CD4-positive, alpha-beta T cell treated with Interleukin-21 for 1 hour (primary cell): ENCODE measurements at places on chromosomes 4 and X.

DNA sequence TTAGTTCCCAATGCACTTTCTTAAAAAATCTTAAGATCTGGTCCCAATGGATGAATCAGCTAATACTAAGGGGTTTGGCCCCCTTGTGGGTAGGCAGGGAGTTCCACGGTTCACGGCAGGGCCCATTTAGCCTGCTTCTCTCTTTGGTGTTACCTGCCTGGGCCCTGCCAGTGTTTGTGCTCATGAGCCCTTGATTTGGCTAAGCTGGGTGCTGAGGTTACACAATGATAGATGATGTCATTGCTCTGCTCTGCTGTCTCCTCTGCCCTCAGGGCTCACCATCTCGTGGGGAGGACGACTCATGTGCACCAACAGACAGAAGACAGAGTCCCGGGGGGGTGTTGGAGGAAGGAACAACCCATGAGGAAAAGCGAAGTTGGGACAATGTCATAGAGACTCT, 24.4 kb downstream of the RTL5 start:
- peak; percentile 41 for DNase-seq

GRCh38 chr4:151236036-151236435, 40.9 kb upstream of the PRSS48 start:
- DNase-seq = no peak

DNA sequence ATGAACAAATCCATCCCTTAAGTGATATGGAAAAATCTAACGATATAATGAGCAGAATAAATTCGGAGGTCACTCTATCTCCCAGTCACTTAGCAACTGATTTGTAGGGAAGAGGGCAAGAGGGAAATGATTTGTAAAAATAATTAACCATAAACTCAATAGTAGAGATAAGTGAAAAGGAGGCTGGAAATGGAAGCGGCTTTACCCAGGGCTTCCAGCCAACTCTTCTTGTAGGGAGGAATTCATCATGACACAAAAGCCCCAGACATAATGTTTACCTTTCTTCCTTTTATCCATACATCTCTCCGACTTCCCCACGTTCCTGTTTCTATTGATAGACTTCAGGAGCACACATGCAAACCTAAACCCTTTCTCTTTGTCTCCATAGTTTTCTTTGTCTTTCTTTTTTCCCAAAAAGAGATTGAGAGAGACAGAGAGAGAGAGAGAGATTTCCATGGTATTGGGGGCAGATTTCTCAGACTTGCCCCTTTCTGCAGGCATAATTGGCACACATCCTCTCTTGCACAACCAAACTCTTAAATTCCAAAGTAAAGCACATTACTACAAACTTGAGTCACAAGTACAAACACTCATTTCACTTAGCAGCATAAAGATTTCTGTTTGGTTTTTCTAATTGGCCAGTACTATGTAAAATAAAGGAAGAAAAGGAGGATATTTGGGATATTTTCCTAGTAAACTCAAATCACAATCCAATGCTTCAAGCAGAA, 140.9 kb downstream of the MAPK10 start:
- DNase-seq = no peak

DNA sequence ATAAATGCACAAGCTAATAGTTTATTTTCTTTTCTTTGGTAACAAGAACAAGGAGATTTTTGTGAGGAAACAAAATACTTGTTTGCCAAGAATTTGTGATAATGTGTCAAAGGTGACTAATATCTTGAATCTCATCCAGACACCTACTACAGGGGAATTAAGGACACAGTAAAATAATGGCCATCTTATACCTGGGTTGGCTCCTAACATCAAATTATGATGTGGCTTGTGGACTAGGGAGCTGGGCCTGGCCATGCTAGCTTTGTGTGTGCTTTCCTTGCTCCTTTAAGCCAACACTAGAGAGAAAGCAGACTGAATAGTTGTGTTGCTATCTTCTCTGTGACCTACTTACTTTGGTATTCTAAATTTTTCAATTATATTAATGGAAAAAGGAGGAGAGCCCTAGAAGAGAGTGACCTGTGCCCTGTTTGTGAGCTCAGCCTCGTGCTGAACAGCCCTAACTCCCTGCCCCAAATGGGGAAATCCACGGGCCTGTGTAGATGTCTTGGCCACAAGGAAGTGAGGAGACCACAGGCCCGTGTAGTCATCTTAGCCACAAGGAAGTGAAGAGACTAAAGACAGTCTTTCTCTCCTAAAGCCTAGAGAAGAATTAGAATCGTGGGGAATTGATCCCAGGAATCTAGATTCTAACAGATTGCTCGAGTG, 23.3 kb downstream of the ARHGAP24 start:
- peak; percentile 2 for DNase-seq

DNA sequence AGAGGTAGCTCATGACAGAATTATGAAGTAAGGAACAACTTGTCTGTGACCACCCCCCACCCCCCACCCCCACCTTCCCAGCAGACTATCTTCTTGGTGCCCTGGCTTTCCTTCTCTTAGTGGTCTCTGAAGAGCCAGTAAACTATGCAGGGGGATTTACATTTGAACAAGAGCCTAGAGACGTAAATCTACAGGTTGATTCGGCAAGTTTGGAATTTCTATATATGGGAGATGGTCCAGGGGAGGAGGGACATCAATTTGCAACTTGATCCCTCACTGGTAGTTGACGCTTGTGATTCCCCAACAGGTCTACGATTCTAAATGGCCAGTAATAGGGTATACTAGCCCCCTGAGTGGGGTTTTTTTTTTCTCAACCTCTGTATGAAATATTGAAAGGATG, 36.7 kb downstream of the IL13RA1 start:
- no peak for DNase-seq

GRCh38 chr4:138871555-138871875, 144.1 kb upstream of the NOCT start:
- no peak for DNase-seq

- no peak for DNase-seq
Observed at GRCh38 chr4:115865736-115866135, 752.3 kb upstream of the NDST4 start.

- no peak for DNase-seq
Observed at GRCh38 chrX:56800307-56800706, 71.3 kb downstream of the NBDY start.

DNA sequence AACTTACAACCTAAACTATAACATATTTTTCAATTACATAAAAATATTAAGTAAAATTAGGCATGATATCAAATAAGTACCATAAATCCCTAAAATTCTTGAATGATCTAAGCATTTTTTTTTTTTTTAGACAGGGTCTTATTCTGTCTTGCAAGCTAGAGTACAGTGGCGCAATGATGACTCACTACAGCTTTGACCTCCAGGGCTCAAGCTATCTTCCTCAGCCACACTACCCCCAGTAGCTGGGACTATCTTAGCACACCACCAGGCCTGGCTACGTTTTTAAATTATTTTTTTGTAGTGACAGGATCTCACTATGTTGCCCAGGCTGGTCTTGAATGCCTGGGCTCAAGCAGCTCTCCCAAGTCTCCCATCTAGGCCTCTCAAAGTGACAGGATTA, 1042.3 kb downstream of the FSTL5 start:
- DNase-seq = no peak

DNA sequence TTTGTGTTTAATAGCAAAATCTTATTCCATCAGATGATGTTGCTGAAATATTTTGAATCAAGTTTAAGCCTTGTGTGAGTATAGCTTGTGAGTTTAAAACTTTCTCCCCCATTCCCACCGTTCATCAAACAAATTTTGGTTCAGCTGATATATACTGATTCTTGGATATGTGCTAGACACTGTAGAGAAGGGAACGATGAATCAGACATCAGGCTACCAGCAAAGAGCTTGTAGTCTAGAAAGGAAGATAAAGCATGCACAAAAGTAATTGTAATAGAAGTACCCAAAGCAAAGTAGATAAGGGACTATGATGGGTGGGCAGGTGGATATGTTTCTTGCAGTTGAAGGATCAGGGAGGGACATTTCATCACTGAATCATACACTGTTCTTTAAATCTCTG, 131.9 kb downstream of the AKAP4 start:
- no peak for DNase-seq

DNA sequence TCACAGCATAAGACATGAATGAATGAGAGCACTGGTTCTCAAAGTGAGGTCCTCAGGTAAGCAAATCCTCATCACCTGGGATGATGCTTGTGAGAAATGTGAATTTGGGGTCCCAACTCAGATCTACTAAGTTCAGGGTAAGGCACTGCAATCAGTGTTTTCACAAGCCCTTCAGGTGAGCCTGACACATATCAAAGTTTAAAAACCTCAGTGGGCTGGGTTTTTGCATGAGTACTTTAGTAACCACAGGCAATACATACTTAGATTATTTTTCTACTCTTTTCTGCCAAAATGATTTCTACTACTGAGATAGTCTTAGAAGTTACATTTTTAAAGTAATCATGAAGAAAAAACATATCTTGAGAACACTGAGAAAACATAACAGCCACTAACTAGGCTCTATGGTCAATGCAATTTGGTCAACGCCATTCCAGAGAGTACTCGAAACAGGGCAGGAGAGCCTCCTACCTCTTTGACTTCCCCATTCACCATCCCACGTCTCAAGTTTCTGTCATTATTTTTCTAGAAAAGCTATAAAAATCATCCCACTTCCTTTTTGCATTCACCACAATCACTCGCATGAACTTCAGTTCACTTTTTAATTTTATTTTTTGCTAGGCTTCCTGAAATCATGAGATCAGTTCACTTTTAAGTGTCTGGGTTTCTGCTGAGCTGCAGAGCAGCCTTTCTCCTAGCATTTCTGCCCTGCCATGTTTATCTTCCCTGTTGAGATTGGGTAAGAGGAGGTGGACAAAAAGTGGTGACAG, 73.8 kb downstream of the MFAP3L start:
- no peak for DNase-seq

- peak; percentile 24 for DNase-seq
Observed at GRCh38 chr4:87985097-87985886, 9.8 kb downstream of the SPP1 start.

GRCh38 chr4:74415602-74416300, 29.2 kb upstream of the AREG start:
- no peak for DNase-seq

- no peak for DNase-seq
Observed at GRCh38 chrX:26511589-26512363, 295.8 kb downstream of the MAGEB5 start.

- DNase-seq = no peak
Observed at GRCh38 chr4:76095568-76095967, 21.1 kb downstream of the ART3 start.

- peak; percentile 59 for DNase-seq
Observed at GRCh38 chrX:56281789-56282188, 49.6 kb downstream of the KLF8 start.

GRCh38 chr4:55947912-55948725, 626 bp upstream of the CEP135 start:
- peak; percentile 80 for DNase-seq

GRCh38 chr4:153610623-153611376, 73.3 kb upstream of the TLR2 start:
- DNase-seq = no peak

DNA sequence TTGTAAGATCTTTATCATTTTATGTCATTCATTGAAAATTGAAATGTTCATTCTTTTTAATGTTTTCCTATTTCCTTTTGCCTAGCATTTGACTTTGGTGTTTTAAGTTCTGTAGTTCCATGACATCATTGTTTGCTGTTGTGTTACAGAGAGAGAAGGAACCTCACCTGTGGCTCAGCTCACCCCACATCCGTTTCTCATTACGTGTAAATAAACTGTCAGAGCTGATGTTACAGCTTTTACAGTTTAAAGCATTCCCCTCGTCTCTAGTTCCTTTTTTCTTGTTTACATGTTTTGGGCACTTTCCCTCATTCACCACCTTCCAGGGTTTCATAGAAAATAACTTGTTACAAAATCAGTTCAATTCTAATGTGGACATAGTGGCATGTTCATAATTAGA, 137.2 kb downstream of the FNIP2 start:
- peak; percentile 41 for DNase-seq

DNA sequence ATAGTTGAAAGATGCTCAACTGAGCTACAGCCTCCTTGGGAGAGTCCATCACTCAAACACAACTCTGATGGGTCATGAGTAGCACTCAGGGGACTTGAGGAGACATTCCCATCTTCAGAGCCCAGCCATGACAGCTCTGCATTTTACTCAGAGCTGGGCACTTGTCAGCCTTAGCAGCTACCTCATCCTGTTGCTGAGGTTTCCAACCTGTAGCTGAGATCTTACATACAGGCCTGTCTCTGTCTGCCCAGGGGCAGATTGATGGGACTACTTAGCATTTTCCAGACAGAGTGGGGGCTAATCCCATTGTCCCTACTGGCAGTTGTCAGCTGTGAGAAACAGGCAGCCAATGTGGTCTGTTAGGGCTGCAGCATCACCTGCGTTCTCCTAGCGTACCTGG, 3.5 kb downstream of the FHDC1 start:
- DNase-seq = no peak

GRCh38 chr4:182643801-182644682, 273.1 kb downstream of the DCTD start:
- DNase-seq = no peak

DNA sequence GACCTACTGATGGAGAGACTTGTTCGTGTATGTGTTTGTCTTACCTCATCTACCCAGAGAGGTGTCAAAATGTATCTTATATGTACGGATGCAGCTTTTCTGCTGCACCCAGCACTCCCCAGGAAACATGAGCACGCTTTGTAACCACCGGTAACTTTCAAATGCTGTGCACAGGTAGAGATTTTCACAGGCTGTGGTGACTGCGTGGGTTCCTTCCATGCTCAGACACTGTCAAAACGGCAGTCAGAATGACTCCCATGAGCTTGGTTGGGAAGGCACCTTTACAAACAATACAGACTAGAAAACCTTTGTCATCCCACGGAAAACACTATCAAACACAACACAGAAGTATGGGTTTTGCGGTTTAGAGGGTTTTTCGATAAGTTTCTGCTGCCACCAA, 28.2 kb downstream of the F11 start:
- DNase-seq = no peak

DNA sequence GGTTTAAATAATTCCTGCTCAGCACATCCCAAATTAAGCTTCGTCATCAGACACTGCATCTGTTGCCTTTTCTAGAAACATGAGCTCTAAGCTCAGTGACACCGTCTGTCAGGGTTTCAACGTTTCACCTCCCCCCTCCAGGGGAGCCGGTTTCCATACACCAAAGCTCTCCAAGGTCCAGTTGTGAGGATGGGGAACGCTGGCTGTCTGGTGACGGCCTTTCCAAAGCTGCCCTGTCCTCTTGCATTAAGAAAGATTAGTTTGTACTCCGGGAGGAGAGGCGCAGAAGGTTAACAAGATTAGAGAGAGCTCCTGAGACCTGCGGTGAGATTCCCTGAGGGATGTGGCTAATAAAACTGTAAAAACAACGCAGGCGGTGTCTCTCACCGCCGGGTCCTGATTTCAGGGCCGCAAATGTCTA, 43.2 kb downstream of the ASMT start:
- peak; percentile 23 for DNase-seq

DNA sequence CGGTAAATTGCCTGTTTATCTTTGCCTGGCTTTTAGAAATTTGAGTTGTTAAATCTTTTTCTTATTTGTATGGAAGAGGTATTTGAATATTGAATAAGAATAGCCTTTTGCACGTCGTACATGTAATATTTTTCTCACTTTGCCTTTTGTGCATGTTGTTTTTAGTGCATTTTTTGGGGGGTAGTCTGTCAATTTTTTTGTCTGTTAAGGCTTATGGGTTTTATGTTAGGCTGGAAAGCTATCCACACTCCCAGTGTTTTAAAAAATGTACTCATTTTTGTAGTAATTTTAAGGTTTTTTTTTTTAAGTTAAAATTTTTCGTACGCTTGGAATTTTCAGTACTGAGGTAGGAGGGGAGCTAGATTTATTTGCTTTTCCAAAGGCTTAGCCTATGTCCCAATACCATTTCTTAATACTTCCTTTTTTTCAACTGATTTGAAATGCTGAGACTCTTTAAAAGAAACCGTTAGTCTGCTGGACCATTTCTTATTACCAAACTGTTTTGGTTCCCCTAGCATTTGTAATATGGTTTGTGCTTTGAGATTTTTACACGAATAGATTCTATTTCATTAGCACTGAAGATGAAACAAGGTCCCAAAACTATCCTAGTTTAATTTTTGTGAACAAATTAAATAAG, 1.3 kb downstream of the HERC5 start:
- no peak for DNase-seq
